ENCODE measurements at places on chromosomes 11 and 22.

- no peak for ATAC-seq
Observed at GRCh38 chr11:95363164-95363563, 132.2 kb upstream of the SESN3 start.

GRCh38 chr11:124946735-124947141, 7.3 kb upstream of the CCDC15 start:
- no peak for ATAC-seq

GRCh38 chr11:130462101-130462885, 13.8 kb downstream of the ADAMTS15 start:
- no peak for ATAC-seq

DNA sequence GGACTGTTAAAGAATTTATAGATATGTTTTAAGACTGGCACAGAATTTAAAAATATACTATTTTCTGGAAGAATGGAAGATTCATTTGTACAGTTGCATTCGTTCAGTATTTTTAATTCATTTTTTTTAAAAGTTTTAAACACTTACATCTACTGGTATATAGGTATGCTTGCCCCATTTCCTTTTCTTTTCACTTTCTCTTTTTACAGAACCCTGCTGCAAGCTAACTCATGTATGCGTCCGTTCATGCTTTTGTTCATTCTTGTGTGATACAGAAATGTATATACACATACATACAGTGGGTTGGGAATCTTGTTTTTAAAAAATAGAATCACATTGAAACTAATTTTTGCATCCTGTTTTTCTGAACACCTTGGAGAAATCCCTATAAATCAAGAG, 31.0 kb downstream of the PACS1 start:
- peak; percentile 37 for ATAC-seq

GRCh38 chr22:23113847-23114720, 27.7 kb downstream of the RSPH14 start:
- ATAC-seq: no peak

DNA sequence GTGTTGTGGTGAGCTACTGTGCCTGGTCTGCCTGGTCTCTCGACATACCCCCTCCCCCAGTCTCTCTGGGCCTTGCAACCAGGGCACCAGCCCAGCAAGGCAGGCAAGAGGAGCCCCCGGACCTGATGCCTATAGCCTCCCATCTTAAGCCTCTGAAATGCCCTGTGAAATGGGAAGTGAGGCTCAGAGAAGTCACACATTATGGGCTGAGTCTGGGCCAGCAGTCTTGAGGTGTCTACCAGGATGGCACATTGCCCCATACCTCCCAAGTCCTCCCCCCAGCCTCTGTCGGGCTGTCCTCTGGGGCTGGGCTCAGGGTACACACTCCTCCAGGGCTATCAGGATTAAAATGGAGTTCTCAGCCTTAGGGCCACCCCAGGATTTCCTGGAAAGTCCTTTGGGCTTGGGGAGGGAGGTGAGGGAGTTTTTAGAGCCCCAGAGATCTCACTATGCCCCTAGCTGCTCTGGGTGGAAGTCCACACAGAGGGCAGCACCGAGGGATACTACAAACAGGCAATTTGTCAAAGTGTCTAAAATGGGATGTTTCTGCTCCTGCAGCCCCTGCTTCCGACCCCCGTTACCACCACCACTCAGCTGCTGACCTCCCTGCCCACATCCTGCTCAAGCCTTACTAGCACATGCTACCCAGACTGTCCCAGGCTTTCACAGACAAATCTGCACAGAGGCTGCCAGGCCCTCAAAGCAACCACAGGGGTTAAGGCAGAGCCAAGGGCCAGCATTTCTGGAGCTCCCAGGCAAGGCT, 3.1 kb upstream of the SH3BP1 start:
- no peak for ATAC-seq

GRCh38 chr11:76365038-76365679, 15.8 kb downstream of the THAP12 start:
- ATAC-seq: no peak

DNA sequence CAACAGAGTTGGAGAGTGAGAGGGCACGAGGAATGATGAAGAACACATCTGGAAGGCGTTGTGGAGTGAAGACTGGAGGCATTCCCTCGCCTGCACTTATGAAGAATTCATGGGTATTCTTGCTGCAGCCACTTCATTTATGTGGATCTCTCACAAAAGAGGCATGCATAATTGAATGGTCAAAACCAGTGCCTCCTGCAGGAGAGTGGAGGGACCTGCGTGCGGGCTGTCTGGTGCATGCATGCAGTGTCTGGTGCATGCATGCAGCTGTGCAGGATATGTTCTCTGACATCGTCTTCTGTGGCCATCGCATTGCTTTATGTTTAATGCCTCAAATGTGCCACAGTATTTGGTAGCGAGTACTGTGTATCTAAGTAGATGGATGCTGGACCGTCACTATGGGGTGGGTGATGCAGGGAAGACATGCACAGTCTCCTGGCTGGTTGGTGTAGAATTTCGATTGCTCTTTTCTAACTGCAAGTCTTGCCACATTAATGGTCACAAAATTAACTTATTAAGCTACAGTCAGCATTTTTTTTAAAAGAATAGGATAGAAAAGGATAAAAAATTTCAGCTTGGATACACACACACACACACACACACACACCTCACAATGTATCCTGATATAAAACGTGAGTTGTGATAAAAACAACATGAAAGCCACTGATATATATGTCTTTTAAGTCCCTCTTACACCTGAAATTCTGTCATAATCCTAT, 20.9 kb upstream of the NTM start:
- ATAC-seq: no peak

DNA sequence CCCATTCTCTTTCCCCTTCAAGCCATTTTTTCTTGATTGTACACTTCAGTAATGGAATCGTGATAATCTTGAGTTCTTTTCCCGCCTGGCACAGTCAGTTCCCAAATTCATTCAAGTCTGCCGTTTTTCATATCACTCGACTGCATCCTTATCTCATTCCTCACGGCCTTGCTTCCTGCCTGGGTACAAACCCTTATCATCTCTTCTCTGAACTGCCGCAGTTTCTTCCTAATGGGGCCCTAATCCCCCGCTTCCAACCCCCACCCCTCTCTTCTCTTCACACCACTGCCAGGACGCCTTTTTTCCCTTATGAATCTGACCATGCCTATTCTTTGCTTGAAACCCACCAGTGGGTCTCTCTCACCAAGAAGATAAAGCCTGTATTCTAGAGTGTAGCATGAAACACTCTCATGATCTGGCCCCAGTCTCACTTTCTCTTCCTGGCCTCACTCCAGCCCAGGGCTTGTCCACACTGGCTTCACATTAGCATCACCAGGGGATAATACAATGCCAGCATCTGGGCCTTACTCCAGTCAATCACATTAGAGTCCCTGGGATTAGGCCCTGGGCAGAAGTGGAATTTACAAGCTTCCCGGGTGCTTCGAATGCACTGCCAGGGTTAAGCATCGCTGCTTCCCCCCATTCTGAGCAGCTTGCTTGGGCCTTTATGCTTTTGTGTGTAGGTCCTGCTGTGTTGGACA, 102.1 kb downstream of the FBXO7 start:
- no peak for ATAC-seq

- no peak for ATAC-seq
Observed at GRCh38 chr22:17086788-17087497, 2.1 kb downstream of the IL17RA start.

- no peak for ATAC-seq
Observed at GRCh38 chr22:27885977-27886842, 32.8 kb downstream of the PITPNB start.

DNA sequence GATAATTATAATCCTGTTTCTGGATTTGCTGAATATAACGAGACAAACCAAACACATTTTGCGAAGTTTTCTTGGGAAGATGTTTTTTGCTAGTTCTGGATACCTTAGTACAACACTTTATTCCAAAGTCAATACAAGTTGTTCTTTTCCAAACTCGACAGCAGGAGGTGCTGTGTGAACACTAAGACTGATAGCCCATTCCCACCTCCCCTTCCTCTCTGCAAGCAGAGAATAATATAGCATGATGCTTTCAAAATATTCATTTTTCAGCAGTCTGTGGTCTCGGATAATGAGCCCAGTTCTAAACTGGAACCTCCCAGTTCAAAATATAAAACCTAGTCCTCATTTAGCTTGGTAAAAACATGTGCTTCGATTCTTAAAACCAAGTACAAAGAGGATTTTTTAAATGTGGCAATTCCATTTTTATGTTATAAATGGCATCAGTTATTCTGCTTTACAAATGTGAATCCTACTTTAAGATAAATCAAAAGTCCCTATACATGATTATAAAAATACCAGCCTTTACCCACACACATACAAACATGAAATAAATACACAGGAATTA, 129.1 kb downstream of the DCDC1 start:
- no peak for ATAC-seq

DNA sequence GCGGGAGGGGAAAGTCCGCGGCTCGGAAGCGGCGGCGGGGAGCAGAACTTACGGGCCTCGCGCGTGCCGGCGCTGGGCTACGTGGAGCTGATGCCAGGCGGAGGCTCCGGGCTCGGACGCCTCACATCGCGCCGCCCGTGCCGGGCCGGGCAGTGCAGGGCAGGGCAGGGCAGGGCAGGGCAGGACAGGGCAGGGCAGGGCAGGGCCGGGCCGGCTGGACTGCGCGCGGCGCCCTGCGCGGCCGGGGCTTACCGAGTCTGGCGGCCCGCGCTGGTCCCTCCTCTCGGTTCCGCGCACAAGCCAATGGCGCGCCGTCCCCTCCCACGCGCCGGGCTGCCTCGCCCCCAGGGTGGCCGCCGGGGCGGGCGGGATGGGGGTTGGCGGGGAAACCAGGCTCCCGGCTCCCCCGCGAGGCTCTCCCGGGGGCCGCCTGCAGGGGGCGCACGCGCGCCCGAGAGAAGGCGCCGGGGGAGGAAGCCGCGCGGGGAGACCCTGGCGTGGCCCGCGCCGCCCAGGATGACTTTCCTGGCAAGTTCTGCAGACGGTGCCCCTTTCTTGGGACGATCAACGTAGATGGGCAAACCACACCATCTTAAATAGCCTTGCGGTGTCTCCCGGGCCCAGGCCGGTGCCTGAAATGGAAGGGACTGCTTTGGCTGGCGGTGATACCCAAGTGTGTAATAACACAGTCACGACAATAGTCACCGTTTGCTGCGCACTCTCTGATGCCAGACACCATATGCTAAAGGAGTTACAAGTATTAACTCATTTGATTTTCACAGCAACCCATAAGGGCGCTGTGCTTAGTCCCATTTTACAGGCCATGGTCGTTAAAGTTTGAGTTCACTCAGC, at the start of gene TP53I11:
Gene TP53I11 (minus strand): TSS at position 259 of the 852 bp plus-strand sequence. CDS start 12,548 bp downstream, outside the sequence.
- peak; percentile 76 for ATAC-seq

GRCh38 chr11:128934926-128935325, 7.7 kb downstream of the TP53AIP1 start:
- no peak for ATAC-seq

DNA sequence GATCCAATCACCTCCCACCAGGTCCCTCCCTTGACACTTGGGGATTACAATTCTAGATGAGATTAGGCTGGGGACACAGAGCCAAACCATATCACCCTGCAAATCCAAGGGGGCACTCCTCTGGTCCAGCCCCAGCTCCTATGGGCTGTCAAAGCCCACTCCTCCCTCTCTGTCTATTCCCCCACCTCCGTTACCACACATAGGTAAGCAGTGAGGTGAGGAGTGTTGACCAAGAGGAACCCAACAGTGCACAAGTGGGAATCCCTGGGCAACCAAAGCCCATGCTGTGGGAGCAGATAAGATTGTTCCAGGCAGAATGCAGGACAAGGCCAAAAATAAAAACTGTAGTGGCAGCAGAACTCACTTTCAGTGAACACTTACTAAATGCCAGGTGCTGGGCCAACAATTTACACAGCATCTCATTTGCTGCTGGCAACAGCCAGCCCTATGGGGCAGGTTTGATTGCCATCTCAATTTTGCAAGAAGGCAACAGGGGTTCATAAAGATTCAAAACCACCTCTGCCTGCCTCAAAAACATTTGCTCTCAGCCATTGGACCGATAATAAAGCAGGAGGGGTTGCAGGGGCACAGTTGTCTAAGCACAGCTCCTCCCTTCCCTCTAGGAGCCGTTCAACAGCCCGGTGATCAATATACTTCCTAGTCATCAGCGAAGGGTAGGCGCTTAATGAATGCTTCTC, 8.9 kb downstream of the SDF2L1 start:
- ATAC-seq: no peak

GRCh38 chr11:86555866-86556265, 116.5 kb downstream of the ME3 start:
- ATAC-seq: no peak

GRCh38 chr11:130068986-130069658, 572 bp upstream of the APLP2 start:
- peak; percentile 47 for ATAC-seq

GRCh38 chr11:86910592-86910991, 44.6 kb downstream of the FZD4 start:
- no peak for ATAC-seq

DNA sequence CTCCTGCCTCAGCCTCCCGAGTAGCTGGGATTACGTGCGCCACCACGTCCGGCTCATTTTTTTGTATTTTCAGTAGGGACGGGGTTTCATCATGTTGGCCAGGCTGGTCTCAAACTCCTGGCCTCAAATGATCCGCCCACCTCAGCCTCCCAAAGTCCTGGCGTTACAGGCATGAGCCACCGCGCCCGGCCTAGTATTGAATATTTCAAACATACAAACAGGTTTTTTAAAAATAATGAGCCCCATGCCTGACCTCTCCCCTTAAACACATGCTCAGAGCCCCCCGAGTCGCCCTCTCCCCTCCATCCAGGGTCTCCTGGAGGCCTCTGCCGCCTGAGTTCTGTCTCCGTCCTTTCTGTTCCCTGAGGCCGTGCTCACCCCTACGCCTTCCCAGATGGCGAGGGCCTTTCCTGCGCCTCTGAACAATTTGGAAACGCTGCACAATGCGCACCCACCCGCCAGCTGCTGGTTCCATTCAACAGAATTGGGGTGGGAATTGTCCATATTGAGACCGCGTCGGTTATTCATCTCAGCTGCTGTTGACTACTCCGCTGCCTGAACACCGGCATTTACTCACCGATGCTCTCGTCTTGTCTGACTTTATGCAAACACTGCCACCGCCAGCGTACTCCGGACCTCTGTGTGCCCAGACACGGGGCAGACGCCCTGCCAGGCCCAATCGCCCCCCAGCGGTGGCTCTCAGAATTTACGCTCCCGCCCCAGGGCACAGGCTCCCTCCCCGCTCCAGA, 13.6 kb upstream of the RNH1 start:
- ATAC-seq: no peak

DNA sequence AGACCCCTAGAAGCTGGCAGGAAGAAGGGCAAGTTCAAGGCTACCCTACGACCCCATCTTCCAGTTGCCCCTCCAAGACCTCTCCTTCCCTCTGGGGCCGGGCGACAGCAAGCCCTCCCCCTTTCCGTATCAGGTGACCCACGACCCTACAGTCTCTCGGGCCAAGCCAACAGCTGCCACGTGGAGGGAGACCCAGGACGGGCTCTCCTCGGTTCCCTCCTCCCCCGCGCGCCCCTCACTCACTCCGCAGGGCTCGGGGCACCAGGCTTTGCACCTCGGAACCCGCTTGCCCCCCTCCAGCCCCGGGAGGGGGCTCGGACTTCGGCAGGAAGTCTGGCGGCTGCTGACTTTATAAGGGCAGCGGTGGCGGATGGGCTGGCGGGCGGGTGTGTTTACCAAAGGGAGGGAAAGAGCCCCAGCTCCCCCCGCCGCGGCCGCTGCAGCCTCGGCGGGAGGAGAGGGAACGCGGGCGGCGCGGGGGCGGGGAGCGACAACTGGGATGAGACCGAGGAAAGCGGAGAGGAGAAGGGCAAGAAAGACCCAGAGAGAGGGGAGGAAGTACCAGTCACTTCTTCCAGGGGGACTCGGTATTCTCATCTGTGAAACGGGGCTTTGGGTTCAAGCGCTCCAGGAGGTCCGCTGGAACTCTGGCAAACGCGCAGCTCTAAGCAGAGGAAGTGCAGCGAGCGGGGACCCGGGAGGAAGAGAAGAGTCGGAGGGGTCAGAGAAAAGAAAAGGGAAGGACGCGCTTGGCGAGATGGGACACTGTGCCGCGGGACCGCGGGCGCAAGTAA, 767 bp downstream of the SLC43A1 start:
- peak; percentile 51 for ATAC-seq

GRCh38 chr11:76271068-76271467, 64.8 kb upstream of the WNT11 start:
- ATAC-seq: no peak
